ENCODE measurements at places on chromosomes 1 and 21.

- DNase-seq: no peak
Measured at GRCh38 chr1:40582116-40582515, 50.7 kb downstream of the ZNF684 start.

DNA sequence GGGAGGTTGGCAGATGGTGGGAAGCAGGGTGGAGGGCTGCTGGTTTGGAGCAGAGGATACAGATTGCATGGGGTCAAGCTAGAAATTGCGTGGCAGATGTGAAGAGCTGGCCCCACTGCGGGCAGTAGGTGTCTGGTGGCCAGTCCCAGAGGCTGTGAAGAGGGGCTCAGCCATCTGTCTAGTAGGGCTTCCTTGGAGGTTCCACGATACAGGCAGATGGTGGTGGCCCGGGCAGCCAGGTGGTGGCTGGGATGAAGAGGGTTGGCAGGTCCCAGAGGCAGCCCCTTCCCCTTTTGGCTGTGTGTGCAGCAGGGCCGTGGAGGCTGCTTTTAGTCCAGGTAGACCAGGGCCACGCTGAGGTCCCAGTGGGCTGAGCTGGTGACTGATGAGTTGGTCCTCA, 16.6 kb downstream of the PSEN2 start:
- no peak for DNase-seq

DNA sequence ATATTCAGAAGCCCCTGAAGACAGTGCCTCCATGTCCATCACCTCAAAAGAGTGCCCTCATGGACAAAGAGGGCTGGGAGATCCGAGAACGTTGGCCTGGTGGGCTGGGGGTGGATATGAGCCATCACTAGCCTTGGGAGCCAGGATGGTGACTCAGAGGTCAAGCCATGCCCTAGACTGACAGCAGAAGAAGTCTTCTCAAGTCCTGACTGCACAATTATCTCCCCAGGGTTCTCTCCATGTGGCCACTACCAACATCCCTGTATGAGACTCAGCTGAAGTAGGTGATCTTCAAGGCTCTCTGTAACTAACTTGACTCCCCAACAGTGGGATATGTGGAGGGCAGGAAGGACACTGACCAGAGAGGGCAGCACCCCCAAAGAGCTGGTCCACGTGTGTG, 7.1 kb upstream of the USF1 start:
- no peak for DNase-seq

DNA sequence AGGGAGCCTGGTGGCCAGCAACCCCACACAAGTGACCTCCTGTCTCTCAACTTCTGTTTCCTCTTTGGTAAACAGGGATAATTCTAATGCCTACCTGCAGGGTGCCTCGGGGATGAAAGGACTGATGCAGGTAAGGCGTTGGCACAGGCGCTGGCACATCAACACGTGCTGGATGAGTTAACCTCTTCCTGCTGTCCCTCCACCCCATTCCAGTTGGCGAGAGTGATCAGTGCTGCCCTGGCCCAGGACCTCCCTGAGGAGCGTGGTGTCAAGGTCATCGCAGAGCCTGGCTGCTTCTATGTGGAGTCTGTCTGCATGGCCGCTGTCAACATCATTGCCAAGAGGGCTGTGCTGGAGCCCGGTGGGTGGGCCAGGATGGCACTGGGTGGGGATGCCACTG, 69.1 kb upstream of the TINAGL1 start:
- DNase-seq: no peak

DNA sequence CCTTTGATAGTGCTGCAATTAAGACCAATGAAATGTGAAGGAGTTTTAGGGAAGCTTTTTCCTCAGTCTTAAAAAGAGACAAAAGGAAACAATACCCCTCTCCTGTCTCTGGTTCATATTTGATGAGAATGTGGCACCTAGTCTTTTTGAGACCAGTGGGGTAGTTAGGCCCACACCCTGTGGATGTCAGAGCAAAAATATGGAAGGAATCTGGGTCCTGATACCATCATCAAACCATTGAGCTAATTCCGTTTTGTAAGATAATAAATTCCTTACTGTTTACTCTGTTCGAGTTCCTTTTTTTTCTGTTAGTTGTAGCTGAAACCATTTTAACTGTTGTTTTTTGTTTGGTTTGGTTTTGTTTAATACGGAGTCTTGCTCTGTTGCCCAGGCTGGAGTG, 33.3 kb downstream of the PTPRC start:
- no peak for DNase-seq

DNA sequence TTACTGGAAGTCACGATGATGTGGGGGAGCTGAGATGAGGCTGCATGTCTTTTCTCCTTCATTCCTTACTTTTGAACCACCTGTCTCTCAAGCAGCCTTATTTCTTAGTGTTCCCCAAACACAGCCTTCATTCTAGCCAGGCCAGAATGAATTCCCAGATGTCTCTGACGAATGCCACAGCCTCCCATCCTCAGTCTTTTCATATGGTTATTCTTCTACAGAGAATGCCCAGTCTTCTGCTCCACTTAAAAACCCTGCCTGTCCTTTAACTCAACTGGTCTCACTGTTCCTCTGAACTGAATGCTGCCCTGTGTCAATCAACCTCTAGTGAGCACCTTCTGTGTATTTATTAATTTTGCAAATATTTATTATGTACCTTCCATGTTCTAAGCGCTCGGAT, 156.2 kb downstream of the PLA2G4A start:
- DNase-seq: no peak

- no peak for DNase-seq
Measured at GRCh38 chr1:76095802-76096201, 21.3 kb downstream of the ST6GALNAC3 start.

DNA sequence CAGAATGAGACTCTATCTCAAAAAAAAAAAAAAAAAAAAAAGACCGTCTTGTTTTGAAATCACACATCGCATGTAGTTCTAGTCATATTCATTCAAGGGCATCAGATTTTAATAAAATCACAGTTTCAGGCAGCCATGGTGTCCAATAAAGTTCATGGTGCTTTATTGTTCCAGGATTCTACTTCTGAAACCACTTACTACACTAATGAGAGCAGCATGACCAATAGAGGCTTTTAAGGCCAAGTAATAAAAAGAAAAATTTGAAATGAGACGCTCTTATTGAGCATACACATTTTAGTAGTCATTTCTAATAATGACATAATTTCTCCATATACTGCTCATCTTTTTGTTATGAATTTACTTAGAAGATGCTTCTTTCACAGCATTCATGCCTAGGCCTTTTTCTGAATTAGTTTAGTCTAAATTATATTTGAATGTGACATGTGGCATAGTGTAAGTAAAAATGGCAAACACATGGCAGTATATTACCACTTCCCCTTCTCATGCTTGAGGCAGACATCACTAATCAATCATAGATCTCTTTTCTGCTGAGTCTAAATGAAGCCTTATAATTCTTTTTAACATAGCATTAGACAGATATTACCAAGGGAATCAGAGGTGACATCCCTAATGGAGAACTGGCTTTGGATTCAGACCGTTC, 18.5 kb downstream of the NTMT2 start:
- DNase-seq: no peak
